HL-60 (cell line): ENCODE measurements at places on chromosomes 5 and 9.

- no peak for DNase-seq
These were observed 137.9 kb downstream of the TMEM38B start for GRCh38 chr9:105832096-105832710.

GRCh38 chr5:66174338-66174737 is 30.2 kb downstream of the SREK1 start:
- no peak for DNase-seq

DNA sequence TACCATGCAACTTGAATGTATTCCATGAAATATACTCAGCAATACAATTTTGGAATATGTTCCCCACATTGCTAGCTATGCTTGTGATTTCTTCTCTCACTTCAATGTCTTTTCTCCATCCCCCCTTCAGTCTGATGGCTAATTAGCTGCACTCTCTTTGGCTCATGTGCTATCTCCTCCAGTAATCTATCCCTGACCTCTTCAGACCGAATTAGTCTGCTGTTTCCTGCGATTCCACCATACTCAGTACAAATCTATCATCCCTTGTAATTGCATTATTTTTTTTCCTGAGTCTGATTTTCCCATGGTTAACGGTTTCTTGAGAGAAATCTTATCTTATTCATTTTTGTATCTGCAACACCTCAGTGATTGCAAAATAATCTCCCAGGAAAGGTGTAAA is 360.7 kb upstream of the CDH10 start:
- DNase-seq, result no peak

- DNase-seq, result no peak
These were observed 483.2 kb upstream of the BRINP1 start for GRCh38 chr9:119852390-119852789.

DNA sequence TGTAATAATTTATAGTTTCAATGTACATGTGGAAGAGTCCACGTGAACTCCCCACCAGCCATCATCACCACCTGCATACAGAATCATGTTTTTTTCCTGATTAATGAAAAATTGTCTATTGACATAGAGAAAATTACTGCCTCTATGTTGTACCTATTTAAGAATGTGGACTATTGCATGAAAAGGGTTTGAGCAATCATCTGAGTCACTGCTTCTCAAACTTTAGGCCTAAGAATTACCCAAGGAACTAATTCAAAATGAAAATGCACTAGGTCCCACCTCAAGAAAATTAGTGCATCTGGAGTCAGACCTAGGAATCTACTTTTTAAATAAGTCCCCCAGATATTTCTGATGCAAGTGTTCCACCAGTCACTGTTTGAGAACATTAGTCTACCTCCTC is 709.3 kb downstream of the MAT2B start:
- no peak for DNase-seq

DNA sequence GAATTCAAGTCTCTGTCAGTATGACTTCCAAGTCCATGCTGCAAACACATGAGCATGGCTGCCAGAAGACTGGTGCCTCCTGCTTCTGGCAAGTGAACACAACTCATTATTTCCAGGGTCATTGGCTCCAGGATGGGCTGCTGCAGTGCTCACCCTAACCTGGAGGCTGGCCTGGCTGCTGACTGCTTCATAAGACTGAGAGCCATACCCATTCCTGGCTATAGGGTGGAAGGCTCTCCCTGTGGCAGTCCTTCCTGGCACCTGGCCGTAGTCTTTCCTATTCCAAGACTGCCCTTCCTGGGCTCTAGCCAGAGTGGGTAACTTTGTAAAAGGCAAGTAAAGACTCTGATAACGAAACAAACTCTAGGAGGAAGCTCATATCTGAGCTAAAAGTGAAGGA is 51.2 kb downstream of the CXXC5 start:
- DNase-seq, result no peak

- no peak for DNase-seq
These were observed 47.0 kb upstream of the CHD1 start for GRCh38 chr5:98975682-98976407.

DNA sequence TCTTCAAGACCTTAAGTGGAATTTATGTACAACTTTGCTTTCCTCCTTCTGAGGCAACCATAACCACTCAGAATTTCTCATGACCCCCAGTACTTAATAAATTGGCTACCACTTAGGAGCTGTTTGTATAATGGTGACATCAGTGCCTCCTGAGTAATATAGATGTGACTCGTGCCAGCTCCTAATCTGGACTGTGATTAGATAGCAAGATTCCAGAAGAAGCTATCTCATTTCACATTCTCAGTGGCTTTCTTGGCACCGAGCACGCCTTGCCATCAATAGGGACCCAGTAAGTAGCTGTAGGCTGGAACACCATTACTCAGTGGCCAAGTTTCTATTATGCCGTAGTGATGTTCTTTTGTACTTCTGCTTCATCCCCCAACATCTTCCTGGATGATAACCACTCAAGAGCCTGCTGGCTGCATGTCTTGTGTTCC is 228.8 kb downstream of the CD180 start:
- no peak for DNase-seq

GRCh38 chr5:126462239-126463014 is 39.2 kb downstream of the GRAMD2B start:
- no peak for DNase-seq

DNA sequence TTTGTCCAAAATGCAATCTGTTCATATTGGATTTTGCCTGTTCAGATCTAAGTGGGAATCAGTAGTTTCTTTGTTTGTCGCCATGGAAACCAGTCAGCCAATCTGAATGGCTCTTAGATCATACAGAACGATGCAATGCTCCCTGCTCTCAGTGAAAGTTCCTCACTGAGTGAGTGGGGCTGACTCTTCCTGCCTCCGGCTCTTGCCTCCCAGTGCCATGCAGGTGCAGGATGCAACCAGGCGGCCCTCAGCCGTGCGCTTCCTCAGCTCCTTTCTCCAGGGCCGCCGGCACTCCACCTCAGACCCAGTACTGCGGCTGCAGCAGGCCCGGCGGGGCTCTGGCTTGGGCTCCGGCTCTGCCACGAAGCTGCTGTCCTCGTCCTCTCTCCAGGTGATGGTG is at the start of gene PTPDC1:
Gene PTPDC1 (plus strand): TSS at position 151 of the 400 bp plus-strand sequence. CDS start 67 bp downstream, at position 218.
- no peak for DNase-seq
